Breast epithelium (tissue), 4 donors: ENCODE measurements at places on chromosomes 3 and 15.

- DNase-seq = peak; percentile 79
Measured at GRCh38 chr3:50567386-50568167, at the start of gene C3orf18. TSS of gene C3orf18 (minus strand) at chr3:50567747. CDS start at chr3:50565699, 2,048 bp downstream.

DNA sequence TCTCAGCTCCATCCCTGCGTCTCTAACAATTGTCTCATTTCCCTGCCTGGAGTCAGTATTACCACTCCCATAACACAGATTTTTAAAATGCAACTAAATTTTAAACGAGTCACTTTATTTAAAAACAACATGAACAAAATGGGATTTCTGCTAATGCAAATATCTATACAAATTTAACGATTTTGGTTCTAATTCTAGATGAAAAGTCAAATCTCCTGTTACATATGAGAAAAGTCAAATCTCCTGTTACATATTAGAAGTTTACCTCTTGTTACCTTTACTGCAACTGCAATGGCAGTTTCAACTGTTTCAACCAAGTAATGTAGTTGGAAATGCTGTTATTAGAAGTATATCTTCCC lies 578 bp upstream of the RPL39L start:
- DNase-seq = no peak

DNA sequence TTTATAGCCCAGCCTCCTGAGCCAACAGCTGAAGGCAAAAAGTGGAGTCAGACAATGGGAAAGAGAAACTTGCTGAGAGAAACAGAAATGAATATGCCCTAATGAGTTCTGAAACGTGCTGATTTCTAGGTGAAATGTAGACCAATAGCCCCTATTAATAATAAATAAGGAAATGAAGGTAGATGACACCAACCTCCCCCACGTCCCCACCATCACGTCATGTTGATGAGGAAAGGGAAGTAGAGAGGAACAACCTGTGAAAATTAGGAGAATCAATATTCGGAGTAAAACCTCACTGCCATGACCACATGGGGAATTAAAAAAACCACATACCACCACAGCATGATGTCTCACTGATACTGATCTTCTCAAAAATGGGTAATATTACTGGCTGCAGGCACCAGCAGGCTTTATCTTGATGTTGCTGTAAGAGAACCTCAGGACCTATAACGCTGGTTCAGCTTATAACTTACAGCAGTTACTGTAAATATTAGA lies 64.0 kb downstream of the KAT2B start:
- no peak for DNase-seq

DNA sequence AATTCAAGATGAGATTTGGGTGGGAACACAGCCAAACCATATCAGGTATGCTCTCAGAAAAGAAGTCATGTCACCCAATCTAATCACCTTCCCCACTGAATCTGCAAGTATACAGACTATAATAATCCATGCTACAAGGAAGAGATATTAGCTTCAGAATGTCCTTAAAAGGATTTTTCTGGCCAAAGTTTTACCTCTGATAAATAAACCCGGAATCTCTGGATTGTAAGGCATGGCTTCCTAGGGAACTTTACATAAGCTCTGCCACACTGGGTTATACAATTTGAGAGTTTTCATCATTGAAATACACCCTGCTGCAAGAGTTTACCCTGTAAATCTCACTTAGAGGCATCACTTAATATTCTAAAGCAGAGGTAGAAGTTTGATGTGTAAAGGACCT lies 330.5 kb upstream of the KCNMB2 start:
- DNase-seq = no peak

DNA sequence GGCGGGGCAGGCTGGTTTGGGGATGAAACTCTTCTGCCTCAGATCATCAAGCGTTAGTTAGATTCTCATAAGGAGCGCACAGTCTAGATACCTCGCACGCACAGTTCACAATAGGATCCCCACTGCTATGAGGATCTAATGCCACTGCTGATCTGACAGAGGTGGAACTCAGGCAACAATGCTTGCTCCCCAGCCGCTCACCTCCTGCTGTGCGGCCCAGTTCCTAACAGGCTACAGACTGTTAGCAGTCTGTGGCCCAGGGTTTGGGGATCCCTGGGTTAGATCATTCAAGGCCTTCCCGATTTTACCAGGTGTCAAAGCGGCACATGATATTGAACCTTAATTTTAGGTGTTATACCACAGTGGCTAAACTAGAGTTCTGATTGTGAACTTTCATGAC lies 232.8 kb downstream of the UBE2E2 start:
- DNase-seq = no peak

DNA sequence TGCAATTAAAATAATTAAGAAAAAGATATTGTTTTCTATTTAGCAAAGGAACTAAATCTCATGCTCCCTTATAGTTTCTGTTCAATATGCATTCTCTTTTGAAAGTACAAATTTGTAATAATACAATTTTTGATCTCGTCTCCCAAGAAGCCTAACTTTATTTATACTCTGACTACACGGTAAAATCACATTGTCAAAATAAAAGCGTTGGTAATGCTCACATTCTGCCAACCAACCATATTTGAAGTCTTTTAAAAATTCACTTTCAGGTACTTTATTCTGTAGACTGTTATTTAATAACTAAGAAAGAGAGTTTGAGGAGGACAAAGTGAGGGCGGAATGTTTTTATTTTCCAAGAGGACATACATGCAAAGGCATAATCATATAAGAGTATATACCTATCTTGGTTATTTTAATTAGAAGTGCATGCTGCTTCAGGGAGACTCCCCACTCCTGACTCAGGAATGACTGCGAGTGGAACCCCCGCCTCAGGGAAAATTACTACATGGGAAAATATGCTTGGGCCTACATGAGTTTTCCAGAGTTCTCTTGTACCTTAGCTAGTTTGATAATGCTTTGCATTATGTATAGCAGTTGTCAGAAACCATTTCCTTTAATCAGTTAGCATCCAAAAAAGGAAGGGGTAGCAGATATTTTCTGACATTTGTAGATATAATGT lies 19.3 kb downstream of the MBNL1 start:
- no peak for DNase-seq

DNA sequence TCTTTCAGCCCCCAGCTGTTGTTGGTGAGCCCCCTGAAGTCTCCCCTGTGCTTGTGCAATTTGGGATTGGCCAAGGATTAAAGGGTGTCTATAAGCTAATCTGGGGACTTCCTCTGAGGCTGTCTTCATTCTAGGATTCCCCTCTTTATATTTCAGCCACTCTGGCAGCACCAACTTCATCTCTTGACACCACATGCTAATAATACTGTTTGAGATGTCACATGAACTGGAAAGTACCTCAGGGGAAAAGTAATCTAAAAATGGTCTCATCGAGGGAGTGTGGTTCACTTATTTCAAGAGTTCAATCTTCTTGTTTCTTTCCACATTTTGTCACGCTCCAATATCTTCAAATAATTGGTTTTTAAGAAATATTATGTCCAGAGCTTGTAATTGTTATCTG lies 279.2 kb upstream of the TMC3 start:
- DNase-seq = no peak

- DNase-seq = no peak
Measured at GRCh38 chr15:40234783-40235182, 4.1 kb upstream of the PAK6 start.

DNA sequence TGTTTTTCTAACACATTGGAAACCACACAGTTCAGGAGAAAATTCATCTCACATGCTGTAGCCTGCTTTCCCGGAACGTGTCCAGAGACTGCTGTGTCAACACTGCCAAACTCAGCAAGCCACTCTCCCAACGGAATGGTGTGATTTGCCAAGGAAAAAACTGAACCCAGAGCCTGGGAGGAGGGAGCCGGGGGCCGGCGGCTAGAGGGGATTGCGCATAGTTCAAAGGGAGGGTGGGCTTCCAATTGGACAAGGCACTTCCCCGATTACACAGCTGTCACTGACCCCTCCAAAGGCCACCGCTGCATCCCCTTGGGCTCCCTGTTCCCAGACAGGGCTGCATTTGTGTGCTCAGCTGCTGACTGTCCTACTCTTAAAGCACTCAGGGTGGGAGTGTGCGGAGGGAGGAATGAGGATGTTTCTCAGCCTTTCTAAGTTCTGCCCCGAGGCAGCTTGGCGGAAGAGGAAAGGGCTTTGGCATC lies 256.2 kb downstream of the ZNF621 start:
- peak; percentile 67 for DNase-seq

DNA sequence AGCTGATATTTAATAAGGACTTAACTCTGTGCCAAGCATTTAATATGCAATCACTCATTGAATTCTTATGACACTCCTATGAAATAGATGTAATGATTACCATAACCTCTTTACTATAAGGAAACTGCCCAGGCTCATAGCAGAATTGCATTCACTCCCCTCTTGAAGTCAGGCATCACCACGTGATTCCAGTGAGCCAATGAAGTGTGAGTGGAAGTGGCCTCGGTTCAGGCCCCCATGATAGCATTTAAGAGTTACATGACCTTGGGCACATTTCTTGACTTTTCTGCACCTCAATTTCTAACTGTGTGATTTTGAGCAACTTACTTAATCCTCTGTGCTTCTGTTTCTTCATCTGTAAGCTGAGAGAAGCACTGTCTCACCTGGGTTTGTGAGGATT lies 62.8 kb upstream of the CLDN18 start:
- DNase-seq = no peak

DNA sequence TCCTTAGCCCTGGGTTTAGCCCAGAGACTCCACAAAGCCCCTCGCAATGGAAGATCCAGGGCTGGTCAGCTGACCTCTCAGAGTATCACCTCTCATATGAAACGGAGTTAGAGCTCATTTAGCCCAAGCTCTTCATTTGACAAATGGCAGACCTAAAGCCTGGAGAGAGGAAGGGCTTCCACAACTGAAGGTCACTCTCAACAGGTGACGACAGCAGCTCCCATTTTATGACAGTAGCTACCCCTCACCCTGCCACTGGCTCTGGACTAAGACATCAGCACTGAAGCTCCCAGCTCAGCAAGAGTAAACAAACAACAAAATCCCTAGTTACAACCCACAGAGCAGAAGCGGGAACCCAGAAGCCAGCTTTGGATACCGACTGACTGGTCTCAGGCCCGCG lies 33.7 kb downstream of the TLE3 start:
- DNase-seq = no peak

DNA sequence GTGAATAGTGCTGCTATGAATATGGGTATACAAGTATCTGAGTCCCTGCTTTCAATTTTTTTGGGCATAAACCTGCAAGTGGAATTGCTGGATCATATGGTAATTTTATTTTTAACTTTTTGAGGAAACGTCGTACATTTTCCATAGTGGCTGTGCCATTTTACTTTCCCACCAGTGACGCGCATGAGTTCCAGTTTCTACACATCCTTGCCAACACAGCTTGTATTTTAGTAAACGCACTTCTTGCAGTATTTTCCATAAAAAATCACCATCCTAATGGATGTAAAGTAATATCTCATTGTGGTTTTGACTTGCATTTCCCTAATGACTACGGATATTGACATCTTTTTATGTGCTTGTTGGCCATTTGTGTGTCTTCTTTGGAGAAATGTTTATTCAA lies 105.0 kb downstream of the NFKBIZ start:
- no peak for DNase-seq

- no peak for DNase-seq
Measured at GRCh38 chr15:31434588-31435260, 108.1 kb downstream of the KLF13 start.

DNA sequence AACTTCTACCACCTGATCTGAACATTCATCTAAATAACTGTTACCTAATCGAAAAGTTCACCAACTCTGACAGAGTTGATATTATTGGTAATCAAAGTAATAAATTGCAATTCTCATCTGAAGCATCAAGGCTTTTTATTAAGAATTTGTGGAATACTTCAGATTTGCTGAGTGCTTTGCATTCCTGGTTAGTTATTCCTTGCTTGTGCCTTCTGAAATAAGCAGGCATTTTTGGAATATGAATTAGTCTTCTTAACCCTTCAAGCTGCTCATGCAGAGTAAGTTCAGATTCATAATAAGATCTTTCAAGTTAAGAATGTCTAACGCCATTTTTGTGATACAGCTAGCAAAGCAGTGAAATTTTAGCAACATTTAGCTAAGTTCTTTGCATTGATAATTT lies 188.5 kb downstream of the ALCAM start:
- DNase-seq = no peak

DNA sequence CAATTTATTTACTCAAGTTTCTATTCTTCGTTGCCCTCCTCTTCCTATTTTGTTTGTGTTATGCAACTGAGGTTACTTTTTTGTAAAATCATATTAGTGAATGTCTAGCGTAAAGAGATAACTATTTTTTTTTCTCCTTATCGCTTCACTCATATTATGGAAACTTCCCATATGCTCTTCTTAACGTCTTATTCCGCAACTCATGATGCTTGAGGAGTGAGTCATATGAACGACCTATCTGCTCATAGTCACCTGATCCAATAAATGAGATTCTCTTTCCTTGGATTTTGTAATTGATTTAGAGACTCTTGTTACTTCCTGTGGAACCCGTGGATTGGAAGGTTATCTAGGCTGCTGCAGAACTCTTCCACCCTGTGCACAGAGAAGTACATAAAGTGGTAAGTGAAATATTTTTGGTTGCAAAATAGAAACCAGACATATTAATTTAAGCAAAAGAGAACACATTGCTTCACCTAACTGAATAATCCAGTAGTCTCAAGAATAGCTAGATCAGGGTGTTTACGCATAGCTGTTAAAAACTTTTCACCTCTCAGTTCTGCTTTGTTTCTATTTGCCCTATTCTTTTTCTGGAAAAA lies 719.3 kb upstream of the SGO1 start:
- DNase-seq = no peak

- no peak for DNase-seq
Measured at GRCh38 chr15:67370206-67370954, 115.8 kb downstream of the IQCH start.

DNA sequence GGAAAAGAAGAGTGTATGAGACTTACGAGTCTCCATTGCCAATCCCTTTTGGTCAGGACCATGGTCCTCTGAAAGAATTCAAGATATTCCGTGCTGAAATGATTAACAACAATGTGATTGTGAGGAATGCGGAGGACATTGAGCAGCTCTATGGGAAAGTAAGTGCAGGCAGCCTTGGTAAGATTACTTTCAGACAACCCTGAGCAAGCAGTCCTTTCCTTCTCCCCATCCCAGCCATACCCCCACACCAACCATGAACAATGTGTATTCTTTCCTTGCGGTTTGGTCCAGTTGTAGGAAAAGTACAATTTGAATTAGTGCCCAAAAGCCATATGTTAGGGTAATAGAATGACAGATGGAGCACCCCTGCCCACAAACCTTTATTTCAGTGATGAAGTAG lies 5.6 kb downstream of the TSEN2 start:
- DNase-seq = no peak

- DNase-seq = no peak
Measured at GRCh38 chr3:147619921-147620560, 210.9 kb downstream of the ZIC1 start.

DNA sequence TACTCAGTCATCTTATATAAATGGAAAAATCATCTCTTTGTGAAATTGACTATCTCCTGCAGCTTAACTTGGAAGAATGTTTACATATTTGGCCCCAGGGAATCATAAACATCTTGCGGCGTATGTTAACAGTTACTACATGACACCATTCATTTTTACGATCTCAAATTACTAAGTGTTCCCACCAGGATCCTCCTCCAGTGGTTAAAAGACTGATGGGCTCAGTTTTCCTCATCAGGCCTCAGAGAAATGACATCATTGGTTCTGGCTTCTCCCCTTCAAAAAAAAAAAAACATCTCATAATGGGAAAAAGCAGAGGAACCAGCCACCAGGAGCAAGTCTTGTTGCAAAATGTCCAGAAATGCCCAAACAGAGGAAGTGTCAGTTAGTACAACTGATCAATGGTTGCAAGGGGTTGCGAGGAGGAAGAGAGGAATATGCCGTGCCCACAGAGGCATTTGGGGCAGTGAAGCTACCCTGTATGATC lies 70.5 kb upstream of the LIPC start:
- no peak for DNase-seq
